Posterior cingulate gyrus (tissue), 11 donors: ENCODE measurements at places on chromosomes 7 and 10.

GRCh38 chr10:88918191-88918905 is 34.2 kb downstream of the ACTA2 start:
- DNase-seq: no peak

- no peak for DNase-seq
Measured at GRCh38 chr7:139943401-139943800, 114.3 kb downstream of the TBXAS1 start.

DNA sequence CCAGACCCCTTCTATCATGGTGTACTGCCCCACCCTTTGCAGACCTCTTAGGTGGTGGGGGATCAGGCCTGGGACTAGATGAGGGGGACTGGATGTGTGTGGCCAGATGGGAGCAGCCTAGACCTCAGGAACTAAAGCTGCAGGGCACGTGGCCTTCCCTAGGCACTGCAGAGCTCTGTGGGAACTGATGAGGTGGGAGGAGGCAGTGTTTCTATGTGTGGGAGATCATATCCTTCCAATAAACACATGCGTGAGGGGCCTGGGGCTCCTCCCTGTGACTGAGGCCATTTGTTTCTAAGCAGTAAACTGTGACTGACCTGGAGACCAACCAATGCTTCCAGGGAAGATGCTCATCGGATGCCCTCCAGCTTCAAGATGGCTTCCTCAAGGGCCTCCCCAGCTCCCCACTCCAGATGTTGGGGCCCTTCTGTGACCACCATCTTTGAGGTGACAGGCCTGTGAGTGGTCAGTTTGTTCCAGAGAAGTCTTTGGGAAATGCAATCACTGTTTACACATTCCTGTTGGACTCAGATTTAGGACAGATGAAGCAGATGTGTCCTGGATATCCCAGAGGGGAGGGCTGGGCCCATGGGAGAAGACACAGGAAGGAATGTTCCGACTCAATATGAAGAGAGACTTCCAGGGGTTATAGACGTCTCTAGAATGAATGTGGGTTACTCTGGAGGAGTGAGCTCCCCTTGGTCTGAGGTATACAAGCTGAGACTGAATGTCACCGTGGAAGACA is 23.6 kb upstream of the ZCCHC24 start:
- DNase-seq: no peak

GRCh38 chr10:29112827-29113615 is 175.8 kb upstream of the LYZL1 start:
- DNase-seq: no peak

DNA sequence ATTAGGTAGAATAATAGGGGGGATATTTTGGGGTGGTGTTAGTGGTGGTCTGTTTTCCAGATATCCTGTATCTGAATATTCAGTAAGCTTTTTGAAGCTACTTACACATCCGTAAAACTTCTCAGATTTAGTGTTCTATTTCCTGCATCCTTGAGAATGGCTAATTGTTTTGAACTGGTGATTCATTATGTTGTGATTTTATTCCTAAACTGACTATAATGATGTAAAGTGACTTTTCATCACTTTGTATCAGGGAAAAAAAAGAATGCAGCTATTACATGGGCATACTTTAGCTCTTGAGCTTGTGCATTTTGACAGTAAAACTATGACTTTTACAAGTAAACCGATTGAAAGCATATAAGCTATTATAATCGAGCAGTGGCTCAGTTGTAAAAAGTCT is 18.2 kb downstream of the WAC start:
- no peak for DNase-seq

DNA sequence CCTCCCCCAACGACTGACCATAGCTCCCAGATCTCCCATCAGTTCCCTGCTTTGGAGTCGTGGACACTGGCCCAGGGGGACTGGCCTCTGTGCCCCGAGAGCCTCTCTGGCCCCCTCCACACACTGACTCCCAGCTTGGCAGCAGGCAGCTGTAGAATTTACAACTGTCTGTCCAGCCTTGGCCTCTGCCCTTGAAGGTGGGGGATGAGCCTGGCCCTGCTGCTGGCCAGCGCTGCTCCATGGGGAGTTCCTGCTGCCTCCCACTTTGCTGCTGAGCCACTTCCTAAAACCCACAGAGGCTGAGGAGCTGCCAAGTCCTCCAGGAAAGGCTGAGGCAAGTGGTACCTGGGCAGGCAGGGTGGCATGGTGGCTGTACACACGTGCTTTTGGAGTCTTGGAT is 147.1 kb downstream of the WDR11 start:
- no peak for DNase-seq

GRCh38 chr7:25026156-25026555 is 46.2 kb upstream of the OSBPL3 start:
- no peak for DNase-seq

- DNase-seq: no peak
Measured at GRCh38 chr7:47313564-47313963, 268.3 kb downstream of the TNS3 start.

DNA sequence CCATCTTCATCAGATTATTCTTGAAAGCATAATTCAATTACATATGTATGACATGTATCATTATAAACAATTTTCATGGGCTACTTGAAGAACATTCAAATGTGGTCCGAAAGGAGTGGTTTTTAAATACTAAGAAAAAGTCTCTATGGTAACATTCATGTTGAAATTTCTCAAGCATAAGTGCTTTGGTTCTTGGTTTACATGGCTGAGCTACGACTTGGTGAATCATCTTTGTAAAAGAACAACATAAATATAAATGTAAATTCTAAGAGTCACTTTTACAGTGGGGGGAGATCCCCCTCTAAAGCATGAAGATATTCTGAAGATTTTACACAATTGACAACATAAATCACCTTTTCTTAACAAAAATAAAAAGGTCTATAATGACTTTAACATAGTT is 118.6 kb downstream of the MAGI2 start:
- no peak for DNase-seq

GRCh38 chr10:101725296-101726114 is 30.5 kb upstream of the FBXW4 start:
- DNase-seq: no peak

DNA sequence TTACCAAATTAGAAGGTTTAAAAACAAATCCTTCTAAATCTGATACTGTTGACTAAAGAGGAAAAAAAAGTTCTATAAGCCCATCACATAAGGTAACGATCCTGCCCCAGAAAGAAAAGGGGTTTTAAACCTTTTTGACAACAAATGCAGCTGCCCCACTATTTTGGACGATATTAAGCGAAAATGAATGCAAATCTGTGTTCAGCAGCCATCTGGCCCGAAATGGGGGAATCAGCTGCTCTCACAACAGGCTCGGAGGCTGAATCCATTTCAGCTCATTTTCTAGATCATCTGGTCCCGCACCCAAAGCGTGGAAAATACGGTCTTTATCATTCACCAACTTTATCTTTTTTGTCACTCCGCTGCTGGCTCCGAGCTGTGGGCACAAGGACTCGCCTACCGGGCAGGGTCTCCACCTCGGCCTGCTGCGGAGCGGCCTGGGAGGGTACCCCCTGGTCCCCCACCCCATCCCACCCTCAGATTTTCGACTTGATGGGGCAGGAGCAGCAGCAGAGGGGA is 2.4 kb upstream of the EBF3 start:
- no peak for DNase-seq

DNA sequence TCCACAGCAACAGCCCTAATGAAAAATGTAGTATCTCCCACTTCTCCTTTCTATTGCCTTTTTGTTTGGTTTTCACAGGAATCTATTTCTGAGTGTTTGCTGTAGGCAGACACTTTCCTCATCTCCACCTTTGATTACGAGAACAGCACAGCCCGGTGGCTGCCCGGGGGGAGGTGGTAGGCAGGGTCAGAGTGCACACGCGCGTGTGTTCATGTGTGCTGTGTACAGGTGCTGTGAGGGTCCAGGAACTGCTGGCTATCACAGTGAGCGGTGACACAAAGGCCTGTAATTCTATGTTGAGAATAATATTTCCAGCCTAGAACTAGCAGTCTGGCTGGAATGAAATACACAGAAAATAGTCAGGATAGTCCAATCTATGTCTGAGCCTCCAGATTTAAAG is 212.8 kb downstream of the ADARB2 start:
- DNase-seq: no peak

DNA sequence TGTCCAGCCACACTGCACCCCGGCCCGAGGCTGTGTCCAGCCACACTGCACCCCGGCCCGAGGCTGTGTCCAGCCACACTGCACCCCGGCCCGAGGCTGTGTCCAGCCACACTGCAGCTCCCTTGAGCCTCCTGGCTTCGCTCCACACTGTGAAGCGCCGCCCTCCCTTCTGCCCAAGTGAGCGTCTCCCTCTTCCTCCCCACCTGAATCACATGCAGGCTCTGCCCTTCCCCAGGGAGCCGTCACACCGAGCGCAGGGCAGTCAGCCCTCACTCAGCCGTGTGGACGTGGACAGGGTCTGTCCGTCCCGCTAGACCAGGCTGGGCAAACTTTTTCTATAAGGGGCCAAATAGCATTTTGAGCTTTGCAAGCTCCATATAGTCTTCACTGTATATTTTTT is 27.6 kb downstream of the CFAP46 start:
- peak; percentile 20 for DNase-seq

DNA sequence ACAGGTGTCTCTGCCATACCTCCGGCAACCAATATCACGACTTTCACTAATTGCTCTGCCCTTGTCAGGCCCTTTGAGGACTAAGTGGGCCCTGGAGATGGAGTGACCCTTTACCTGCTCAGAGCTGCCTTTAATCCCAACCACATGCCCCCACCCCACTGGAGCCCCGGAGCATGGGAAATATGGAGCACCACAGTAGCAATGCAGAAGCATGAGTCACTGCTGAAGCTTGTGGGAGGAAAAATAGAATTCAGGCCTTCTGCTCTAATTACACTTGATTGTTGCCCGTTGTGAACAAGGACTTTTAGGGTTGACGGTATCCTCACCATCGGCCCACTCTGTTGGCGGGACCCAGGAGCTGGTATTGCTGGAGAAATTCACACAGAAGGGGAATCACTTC is 52.5 kb upstream of the FRMD4A start:
- DNase-seq: no peak

- DNase-seq: no peak
Measured at GRCh38 chr7:27399791-27400567, 157.4 kb downstream of the EVX1 start.

GRCh38 chr7:19775578-19775977 is 2.2 kb upstream of the TMEM196 start:
- DNase-seq: no peak
